ENCODE measurements at places on chromosomes 13 and 19.
A peak's percentile ranks its signal among the peaks of the same experiment; 100 is the strongest.

GRCh38 chr13:101490406-101491015 is 38.0 kb downstream of the ITGBL1 start:
- no peak for DNase-seq

DNA sequence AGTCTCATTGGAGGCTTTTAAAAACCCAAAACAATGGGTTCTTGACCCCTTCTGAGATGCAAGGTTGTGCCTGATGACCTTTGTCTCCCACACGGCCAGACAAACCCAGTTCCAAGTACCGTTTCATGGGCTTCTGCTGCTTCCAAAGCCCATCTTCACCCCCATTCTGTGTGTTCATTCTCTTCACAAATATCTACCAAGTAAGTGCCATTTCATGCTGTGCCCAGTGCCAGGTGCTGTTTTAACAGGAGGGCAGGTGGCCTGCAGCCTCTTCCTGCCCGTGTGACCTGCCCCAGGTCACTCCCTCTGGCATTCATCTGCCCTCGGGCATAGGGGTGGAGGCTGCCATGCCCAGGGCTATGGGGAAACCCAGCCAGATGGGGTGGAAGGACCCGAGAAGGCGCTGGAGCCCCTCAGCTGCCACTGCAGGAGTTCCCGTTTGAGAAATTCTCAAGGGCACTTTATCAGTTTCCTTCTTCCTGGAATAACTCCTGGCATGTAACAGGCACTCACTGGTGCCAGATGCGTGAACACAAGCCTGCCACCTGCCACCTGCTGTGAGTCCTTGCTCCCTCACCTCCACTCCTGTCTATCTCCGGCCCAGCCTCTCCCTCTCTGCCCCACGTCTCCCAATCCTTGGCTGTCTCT is 12.5 kb downstream of the CAPN12 start:
- peak; percentile 67 for DNase-seq

DNA sequence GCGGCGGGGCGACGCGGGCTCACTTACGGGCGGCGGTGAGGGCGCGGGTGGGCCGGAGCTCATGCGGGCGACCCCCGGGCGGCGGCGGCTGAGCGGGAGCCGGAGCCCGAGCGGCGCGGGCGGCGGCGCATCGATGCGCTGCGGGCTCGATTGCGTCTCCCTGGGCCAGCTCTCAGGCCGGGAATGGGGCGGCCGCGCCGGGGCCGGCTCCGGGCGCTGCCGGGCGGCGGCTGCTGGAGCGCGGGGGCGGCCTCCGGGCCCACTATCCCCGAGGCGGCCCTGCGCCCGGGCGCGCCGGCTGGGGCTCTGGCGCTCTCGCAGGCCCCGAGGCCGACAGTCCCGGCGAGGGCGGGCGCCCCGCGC is 1.4 kb upstream of the TSHZ3 start:
- no peak for DNase-seq

DNA sequence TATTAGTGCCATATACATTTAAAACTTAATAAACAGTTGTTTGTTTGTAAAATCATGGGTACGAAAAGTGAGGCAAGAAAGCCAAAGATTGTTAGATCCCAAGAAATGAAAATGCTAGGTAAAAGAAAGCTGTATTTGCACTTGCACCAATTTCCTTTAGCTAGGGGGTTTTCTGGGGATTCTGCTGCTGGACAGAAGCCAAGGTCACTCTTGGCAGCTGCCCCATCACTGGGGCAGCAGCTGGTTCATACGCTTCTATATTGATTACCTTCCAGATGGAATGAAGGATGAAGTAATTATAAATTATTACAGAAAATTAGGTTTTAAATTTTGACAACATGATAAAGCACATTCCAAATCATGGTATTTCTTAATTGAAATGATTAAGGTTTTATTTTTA is 127.4 kb downstream of the SLITRK5 start:
- DNase-seq = no peak

- no peak for DNase-seq
These were observed 35.8 kb upstream of the FLT1 start for GRCh38 chr13:28530729-28531076.

DNA sequence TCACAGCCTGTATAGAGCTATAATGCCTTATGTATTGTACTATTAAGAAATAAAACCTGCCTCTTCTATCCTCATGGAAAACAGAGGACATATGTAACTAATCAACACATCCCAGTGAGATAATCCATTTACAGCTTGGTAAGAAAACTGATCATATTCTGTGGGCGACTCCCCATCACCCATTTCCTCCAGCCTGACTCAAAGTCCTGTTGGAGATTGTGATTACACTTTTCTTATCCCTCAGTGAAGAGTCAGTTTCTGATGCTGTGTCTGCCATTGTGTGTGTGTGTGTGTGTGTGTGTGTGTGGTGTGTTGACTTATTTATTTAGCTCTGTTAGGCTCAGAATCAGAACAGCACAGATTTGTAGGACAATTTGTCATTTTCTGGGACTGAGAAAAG is 212.8 kb downstream of the FGF9 start:
- DNase-seq = no peak

DNA sequence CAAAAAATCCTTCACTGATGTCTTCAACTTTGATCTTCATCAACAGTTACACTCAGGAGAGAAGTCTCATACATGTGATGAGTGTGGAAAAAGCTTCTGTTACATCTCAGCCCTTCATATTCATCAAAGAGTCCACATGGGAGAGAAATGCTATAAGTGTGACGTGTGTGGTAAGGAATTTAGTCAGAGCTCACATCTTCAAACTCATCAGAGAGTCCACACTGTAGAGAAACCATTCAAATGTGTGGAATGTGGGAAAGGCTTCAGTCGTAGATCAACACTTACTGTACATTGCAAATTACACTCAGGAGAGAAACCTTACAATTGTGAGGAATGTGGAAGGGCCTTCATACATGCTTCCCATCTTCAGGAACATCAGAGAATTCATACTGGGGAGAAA is 8.4 kb upstream of the ZNF226 start:
- DNase-seq = no peak

- DNase-seq = no peak
These were observed 21.6 kb downstream of the POMP start for GRCh38 chr13:28680541-28680940.

DNA sequence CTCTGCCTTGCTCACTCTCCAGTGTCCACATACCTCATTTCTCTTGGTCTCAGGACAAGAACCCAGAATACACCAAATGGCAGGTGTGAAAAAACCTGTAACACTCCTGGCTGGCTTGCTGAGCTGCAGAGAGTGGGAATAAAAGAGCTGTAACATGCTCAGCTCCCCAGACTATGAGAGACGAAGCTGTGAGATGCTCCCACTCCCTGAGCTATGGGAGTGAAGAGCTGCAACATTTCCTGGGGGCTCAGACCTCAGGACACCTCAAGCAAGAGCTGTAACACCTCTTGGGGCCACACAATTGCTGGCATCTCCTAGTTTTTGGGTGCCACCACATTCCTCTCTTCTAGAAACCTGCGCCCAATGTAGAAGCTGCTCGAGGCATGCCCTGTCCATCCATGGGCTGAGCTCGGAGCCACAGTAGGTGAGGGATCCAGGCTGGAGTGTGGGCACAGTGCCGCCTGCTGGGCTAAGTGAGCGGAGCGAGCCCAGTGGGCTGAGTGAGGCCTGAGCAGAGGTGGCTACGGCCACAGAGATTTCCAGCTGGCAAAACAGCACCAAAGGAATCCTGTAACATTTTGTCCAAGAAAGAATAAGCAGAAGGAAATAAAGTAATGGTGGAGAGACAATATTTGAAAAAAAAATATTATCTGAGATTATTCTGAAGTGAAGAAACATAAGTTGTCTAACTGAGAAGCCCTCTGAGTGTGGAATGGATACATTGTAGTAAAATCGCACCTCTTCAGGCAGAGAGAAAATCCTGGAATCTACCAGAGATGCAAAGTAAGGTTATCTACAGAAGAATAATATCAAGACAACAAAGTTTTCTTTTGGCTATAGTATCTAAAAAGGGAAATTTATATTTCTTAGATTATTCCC is 186.2 kb upstream of the PCDH9 start:
- no peak for DNase-seq

- no peak for DNase-seq
These were observed 10.4 kb upstream of the GIPR start for GRCh38 chr19:45657520-45658167.

DNA sequence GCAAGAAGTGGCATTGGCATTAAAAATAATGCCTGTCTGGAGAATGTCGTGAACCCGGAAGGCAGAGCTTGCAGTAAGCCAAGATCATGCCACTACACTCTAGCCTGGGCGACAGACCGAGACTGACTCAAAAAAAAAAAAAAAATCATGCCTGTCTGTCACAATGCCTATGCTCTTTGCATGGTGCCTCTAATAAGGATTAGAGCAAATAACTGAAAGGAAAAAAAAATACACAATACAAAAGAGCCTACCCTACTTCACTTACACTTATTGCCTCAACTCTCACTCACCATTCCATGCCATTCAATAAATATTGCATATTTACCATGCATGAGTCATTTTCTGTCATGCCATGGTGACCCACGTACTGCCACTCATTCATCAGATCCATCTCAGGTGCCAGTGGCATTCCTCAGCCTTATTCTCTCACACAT is 49.1 kb downstream of the TBC1D4 start:
- no peak for DNase-seq

DNA sequence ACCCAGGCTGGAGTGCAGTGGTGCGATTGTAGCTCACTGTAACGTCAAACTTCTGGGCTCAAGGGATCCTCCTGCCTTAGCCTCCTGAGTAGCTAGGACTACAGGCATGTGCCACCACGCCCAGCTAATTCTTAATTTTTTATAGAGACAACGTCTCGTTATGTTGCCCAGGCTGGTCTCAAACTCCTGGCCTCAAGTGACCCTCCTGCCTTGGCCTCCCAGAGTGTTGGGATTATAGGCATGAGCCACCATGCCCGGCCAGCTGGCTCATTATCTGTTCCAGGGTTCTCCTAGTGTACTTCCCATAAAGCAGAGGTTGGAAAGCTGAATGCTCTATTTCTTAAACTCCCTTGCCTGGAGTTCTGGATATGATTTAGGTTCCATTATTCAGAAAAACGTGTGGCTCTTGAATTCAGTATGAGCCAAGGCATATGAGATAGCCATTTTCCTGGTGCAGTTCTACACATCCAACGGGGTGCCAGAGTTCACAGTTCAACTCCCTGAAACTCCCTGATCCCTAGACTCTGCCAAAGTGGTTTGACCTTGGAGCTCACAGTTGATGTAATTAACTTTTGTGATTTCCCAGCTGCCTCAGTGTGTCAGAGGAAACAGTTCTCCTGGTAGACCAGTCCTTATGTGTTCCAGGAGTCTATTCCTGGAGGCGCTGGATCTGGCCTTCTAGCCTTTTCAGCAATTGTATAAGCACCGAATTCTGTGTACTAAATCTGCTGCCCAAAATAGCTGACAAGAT is 21.6 kb downstream of the GPR183 start:
- no peak for DNase-seq

GRCh38 chr13:20221772-20222171 is 10.3 kb downstream of the GJB6 start:
- no peak for DNase-seq

GRCh38 chr19:41123716-41124294 is 9.6 kb downstream of the CYP2F1 start:
- DNase-seq = no peak

DNA sequence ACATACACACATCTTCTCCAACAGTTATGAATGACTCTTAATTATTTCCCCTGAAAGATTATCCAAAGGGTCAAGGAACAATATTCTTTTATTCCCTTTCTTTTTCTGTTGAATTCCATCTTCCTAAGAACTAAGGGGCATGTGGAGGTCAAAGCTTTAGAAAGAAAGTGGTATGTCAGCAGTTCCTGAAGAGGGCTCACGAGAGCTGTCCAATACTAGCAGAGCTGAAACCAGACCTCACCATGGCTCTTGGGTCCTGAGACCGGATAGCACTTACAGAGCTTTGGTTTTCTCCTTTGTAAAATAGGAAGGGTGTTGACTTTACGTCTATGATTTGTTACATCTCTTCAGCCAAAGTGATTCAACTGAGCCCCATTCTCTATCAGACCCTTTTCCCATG is 109.8 kb upstream of the FREM2 start:
- no peak for DNase-seq

GRCh38 chr13:101397742-101398141 is 18.6 kb downstream of the NALCN start:
- DNase-seq = no peak

- DNase-seq = no peak
These were observed 75.6 kb downstream of the SPRY2 start for GRCh38 chr13:80265348-80265747.

DNA sequence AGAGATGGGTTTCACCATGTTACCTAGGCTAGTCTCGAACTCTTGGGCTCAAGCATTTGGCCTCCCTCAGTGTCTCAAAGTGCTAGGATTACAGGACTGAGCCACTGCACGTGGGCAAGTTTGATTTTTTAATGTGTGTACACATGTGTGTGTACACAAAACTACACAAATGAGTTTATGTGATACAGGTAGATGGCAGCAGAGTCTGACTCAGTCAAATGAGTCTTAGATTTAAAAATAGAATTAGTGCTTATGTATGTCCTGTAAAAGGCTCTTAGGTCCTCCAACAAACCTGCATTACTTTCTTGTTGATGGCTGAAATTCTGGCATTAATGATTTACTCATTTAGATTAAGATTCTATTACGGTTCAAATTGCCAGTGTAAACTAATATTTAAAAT is 293.7 kb downstream of the PCDH17 start:
- DNase-seq = no peak

DNA sequence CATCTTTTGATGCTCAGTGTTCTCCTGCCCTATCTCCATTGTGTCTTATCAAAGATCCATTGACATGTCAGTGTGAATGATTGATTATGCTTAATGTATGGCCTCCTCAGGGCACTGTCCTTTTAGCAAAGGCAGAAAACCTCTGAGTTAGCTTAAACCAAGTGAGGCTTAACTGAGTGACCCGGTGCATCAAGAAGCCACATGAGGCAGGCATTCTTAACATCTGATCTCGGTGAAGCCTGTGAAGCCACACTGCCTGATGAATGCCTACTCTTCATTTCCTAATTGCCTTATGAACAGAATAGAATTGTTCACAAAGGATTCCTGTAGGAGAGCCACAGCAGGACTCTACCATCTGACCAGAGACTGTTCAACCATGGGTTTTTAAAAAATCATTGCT is 168.1 kb upstream of the SOX21 start:
- no peak for DNase-seq

GRCh38 chr13:46530084-46530935 is 22.7 kb upstream of the LRCH1 start:
- no peak for DNase-seq

DNA sequence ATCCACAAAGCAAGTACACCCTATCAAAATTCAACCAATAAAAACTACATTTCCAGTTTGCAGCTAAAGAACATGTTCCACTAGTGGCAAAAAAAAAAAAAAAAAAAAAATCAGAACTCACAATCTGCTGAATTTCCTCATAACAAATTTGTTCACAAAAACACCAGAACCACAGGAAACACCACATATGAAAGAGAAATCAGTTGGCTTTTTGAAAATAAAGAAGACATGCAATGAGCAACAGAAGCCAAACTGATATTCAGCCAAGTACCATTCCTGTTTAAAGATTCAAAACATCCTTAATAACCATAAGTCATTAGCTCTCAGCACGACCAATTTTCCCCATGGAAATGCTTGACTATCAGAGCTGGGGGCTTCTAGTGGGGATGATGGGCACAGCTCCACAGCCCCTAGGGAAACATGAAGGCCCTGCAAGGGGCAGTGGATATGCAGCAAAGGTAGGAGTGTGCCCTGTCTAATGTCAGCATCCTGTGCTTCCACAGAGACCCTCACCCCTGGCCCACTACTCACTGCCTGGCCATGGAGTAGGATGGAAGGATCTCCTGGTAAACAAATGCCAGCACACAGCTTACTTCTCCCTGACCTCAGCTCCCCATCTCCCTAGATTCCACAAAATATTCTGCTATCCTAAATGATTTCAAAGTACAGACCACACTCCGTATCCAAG is 74.0 kb upstream of the DOCK9 start:
- no peak for DNase-seq
